ENCODE measurements at places on chromosomes 1 and 21.

GRCh38 chr1:50605186-50605875, 182.1 kb upstream of the DMRTA2 start:
- no peak for DNase-seq

GRCh38 chr21:33020558-33021100, 5.1 kb upstream of the OLIG2 start:
- no peak for DNase-seq

DNA sequence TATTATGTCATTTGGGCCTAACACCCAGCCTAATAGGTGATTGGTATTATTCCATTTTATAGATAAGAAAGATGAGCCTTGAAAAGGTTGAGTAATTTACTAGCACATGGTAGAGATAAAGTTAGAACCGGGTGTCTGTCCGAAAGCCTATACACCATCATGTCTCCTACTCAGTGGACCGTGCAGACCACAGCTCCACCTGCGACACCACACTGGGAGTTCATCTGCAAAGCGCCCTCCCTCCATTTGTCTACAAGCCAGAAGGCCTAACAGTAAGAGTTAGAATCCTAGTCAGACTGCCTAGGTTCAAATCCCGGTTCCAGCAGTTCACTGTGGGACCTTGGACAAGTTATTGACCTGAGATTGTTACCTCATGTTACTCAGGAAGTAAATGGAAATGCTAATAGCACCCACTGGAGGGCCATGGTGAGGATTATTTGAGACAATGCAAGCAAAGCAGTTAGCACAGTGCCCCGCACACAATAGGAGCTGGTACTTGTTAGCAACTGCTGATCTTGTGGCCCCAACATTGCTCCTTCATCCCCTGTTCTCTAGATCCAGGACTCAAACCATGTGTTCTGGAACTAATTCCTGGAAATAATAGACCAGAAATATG, 20.5 kb downstream of the ARMH1 start:
- no peak for DNase-seq

- no peak for DNase-seq
Measured at GRCh38 chr21:35860189-35860869, 200.0 kb downstream of the SETD4 start.

DNA sequence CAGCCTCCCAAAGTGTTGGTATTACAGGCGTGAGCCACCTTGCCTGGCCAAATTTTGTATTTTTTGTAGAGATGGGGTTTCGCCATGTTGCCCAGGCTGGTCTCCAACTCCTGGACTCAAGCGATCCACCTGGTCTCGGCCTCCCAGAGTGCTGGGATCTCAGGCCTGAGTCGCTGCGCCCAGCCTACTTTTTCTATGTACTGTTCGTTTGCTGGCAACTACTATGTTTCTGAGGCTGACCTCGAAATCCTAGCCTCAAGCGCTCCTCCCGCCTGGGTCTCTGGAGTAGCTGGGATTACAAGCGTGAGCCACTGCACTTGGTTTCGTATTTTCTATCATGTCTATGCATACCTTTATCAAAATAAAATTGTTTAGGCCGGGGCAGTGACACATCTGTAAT, 675 bp upstream of the TEKT2 start:
- DNase-seq, result no peak

DNA sequence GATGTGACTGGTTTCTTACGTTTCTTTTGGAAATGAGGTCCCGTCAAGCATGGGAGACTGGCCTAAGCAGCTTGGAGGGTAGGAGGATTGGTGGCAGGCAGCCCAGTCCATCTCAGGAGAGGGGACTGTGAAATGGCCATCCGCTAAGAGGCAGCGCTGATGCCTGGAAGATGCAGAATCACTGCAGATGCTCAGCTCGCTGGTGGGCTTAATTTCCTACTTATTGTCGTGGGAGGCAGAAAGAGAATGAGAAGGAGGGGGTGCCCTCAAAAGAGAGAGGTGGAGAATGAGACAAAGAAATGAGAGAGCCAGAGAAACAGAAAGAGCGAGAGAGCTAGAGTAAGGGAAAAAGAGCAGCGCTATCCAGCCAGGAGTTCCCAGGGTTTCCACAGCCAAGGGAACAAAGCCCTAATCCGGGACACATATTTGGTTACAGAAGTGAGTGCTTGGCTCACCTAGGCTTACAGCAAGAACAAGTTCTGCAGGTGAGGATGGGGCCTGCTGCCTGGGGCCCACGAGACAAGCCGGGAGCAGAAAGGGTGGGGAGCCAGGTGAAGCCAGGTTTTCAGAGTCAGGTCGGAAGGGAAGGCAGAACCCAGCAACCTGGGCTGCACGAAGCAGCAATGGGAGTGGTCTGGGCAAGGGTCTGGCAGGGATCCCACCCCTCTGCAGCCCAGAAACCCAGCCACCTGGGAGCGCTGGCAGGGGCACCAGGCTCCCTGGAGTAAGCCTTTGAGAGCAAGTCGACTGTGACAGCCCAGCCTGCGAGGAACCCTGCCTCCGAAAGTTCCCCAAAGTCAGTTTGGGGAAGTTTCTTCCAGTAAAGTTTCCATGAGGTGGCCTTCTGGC, 5.8 kb downstream of the ECE1 start:
- DNase-seq, result no peak

GRCh38 chr1:157523774-157524493, 28.4 kb downstream of the FCRL5 start:
- DNase-seq, result no peak

GRCh38 chr1:200877010-200877409, 4.2 kb downstream of the GPR25 start:
- DNase-seq, result no peak

Measured in right lung (tissue), 10 donors.